ENCODE measurements at places on chromosomes 13 and 19.

DNA sequence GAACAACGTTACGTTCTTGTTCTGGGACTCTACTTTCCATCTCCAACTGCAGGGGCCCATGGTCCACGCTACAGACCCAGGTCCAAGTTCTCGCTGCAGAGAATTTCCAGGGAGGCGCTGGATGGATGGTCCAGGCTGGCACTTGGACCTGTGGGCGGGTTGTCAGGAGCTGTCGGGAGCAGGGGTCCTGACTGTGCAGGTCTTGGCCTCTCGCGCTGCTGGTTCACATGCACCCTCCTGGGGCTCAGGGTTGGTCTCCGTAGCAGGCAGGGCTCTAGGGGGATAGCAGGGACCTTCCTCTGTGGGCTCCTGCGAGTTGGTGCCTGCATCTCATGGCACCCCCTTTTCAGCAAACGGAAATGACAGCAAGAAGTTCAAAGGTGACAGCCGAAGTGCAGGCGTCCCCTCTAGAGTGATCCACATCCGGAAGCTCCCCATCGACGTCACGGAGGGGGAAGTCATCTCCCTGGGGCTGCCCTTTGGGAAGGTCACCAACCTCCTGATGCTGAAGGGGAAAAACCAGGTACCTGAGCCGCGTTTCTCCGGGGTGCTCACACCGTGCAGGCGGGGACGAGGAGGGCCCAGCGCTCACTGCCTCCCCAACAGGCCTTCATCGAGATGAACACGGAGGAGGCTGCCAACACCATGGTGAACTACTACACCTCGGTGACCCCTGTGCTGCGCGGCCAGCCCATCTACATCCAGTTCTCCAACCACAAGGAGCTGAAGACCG lies 6.6 kb downstream of the PTBP1 start:
- DNase-seq: no peak

GRCh38 chr13:103945836-103946235 lies 879.6 kb upstream of the SLC10A2 start:
- DNase-seq: no peak

DNA sequence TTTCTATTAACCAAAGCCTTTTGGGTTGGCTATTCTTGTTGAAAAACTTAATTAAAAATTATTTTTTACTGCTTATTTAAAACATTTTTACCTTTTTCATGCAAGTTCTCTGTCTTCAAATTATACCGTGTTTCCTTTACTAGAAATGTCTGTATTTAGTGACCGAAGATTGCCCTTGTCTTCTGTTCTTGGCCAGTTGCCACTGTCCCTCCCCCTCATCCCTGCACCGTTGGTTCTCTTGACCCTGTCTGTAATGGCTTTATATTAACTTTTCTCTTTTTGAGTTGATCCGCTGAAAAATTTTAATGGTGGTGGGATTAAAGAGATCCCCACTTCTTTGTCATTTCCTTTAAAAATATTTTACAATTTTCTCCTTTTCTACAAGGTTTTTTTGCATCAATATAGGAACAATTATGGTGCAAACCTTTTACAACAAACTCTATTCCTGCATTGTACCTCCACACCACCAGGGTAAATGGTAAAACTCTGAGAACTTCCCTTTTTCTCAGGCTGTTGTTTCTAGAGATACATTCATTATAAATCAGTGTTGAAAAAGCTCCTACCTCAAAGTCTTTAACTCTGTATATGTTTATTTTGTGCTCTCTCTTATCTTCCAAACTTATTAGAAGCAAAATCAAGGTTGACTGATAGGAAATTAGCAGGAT lies 12.9 kb upstream of the RNF113B start:
- DNase-seq: no peak

DNA sequence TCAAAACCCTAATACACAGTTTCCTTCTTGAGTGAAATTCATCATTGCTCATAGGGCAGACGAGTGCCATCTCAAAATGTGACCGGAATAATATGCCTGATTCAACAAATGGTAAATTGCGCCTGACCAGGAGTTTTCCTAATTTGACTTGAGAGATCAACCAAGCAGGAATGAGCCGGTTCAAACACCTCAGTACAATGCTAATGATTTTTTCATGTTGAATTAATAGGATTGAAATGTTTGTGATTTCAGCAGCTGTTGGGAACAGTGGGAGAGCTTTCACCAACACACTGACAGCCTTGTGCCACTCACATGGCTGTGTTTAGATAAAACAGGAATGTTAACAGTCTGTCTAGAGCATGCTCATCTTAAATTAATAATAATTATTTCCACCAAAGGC lies 484.8 kb downstream of the PCDH9 start:
- DNase-seq: no peak

- DNase-seq: peak; percentile 49
Observed at GRCh38 chr13:98480915-98481877, 95.7 kb downstream of the STK24 start.

DNA sequence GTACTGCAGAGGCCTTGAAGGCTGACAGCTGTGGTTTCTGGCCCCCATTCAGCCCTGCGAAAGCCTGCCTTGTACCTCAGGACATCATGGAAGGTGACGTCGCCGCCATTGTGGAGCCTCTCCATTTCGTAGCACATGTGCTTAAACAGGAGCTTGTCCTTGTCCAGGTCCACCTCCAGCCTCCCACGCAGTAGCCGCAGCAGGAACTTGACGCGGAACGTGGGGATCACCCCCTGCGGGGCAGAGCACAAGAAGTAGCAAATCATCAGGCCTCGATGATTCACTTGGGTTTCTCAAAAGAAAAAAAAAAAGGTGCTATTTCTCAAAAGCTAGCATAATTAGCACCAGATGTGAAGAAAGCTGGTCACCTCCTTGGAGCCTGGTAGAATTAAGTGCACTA lies 351.0 kb downstream of the NALCN start:
- no peak for DNase-seq

- DNase-seq: no peak
Observed at GRCh38 chr19:15296353-15296752, 36.0 kb downstream of the BRD4 start.

GRCh38 chr19:7674010-7675005 lies 2.6 kb upstream of the MCEMP1 start:
- peak; percentile 48 for DNase-seq

DNA sequence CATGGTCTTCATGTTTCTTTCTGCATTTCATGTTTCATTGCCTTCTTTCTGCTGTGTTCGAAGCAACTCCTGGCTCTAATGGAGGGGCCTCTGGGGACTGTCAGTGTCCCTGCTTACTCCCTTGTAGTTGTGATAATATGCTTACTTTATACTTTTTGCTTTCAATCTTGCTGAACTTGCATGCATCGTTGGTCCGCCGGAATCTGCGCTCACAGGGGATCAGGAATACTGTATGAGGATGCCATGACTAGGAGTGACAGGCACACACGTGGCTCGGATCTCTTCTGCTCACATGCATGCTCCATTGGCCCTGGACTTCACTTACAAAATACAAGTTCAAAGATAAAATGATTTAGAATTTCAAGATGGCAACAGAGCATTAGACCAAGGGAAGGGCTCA lies 108.8 kb downstream of the SIPA1L3 start:
- DNase-seq: no peak

DNA sequence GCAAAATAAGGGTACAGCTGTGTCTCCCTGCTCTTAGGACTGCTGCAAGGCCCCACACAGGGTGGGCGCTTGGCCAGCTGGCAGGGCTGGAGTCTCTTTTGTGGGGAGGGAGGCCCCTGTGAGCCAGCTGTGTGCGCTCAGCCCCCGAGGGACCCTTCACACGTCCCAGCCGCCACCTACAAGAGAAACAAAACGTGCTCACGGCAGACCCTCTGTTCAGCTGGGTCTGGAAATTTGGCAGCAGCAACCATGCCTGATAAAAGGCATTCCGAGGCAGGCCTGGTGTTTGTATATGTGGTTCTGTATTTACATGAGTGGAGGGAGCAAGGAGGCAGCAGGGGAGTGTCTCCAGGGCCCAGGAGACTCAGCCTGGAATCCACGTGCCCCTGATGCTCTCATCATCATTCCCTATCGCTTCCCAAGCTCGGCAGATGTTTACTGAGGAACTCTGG lies 49.7 kb downstream of the CRTC1 start:
- DNase-seq: no peak
